Right renal cortex interstitium (tissue), 3 donors: ENCODE measurements at places on chromosomes 1 and 21.

DNA sequence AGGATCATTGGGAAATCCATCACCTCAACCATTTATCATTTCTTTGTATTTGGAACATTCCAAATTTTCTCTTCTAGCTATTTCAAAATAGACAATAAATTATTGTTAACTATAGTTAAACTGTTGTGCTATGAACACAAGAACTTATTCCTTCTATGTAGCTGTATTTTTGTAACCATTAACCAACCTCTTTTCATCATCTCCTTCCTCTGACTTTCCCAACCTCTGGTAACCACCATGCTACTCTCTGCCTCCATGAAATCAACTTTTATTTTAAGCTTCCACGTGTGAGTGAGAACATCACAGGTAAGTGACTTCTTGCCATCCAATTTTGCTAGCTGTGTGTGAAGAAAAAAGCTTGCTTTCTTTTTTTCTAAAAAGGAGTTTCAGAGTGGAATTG lies 418 bp downstream of the IFI44L start:
- DNase-seq, result no peak

DNA sequence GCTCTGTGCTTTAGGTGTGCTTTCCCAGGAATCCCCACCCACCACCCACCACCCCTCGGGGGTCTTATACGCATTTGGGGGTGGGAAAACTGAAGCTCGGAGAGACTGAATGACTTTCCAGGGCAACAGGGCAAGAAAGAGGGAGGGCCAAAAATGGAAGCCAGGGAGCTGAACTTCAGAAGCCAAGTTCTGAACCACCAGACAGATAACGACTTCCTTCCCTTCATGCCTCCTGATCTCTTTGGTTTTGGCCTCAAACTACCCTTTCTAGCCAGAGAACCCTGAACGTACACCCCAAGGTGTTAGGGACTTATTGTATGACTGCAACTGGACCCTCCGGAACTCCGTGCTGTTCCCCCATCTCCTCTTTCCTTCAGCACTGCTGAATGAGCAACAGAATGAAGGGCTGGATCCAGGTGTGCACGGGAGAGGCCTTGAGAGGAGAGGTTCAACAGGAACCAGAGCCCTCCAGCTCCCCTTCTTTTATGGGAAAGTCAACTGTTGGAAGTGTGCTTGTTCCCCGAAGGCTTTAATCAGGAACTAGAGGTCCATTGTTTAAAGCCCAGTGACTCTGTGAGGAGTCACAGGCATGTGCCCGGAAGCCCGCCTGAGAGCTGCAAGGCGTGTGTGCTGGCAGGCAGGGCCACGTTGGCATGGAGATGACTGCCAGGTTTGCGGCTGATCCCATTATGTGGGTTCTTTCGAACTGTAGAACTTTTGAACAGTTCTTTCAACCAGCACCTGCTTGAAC lies 3.1 kb downstream of the BACE2 start:
- no peak for DNase-seq

DNA sequence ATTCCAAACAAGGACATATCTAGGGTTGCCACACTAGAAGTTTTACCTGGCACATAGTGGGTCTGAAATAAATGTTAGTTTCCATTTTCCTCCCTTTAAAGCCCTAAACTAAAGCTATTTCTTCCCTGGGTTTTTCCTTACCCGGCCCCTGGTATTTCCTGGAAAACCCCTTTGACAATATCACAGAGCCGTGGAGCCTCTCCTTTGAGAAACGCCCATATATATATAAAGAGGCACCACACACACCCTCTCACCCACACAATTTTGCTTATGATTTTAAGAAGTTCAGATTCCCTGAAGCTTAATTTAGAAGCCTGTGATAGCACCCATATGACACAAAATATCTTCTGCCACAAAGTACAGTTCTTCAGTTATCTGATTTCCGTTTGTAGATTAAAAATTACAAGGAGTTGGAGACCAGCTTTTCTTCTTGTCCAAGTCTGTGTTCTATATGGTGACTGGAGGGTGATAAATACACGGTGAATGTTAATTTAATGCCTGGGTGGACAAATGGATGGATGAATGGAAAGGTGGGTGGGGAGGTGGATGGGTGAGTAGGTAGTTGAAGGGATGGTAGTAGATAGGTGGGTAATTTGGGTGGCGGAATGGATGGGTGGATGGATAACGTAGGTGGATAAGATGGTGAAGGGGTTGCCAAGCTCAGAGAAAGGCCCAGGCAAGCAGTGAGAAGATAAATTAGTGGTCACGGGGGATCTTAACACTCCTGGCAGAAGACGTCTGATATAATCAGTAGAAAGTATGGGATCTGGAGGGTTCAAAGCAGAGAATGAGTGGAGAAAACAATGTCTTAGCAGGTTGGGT lies 154.4 kb upstream of the FGGY start:
- no peak for DNase-seq

GRCh38 chr1:74681449-74681848 lies 7.9 kb upstream of the ERICH3 start:
- no peak for DNase-seq

- DNase-seq, result no peak
Measured at GRCh38 chr1:187226396-187226795, 397.6 kb downstream of the PLA2G4A start.
